ENCODE measurements at places on chromosomes 12 and 14.

DNA sequence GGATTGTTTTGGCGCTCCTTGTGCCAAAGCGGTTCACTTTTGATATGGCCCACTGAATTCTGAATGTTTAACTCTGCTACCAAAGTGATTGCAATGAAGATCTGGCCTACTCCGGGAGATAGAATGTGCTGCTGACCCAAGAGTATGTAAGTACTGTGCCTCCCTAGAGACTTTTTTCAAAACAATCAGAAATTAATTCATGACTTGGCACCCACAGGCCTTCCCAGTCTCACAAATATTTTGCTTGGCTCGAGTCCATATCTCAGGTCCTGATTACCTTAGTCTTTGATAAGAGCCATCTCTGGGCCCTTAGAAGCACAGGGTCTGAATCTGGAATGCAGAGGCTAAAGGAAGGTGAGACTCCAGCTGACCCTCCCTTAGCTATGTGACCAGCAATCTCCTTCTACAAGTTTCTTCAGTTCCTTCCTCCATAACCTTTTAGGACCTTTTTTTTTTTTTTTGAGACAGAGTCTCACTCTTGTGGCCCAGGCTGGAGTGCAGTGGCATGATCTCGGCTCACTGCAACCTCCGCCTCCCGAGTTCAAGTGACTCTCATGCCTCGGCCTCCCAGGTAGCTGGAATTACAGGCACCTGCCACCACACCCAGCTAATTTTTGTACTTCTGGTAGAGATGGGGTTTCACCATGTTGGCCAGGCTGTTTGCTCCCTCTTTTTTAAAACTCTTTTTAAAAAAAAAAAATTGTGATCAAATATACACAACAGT lies 49.5 kb upstream of the METAP2 start:
- DNase-seq: no peak

DNA sequence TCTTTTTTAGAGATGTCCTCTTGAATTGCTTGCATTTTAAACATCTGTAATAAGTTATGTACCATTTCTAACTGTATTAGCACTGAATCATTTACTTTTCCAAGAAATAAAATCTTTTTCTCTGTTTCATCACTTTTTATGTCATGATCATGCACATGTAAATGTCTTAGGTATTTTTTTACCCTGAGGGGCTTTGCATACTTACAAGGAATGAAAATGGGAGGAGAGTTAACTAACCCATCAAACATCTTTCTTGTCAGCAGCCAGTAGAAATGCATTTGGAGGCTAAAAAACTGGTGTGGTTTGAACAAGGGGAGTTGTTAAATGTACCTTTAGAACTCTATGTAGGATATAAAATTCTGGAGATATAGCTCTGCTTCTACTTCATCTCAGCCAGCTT lies 1080.3 kb downstream of the GALC start:
- DNase-seq: no peak

- no peak for DNase-seq
Measured at GRCh38 chr12:3000548-3001275, 41.5 kb downstream of the TEAD4 start.

GRCh38 chr12:114694436-114695304 lies 10.7 kb upstream of the TBX3 start:
- DNase-seq: no peak

DNA sequence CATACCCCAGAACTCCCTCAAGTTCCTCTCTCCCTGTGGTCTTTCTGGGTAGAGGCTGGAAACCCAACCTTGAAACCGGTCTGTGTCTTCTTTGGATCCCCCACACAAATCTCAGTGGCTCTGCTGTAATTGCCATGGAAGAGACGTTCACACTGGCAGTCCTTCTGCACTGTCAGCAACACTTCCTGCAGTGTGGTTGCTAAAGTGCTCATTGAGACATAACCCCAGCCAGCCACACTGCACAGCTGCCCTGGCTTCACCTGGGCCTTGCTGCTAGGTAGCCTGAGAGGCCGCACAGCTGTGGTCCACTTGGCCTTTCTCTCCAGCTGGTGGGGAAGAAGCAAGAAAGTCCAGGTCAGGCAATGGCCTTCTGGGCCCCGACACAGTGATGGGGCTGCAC lies 2.4 kb downstream of the GZMH start:
- peak; percentile 22 for DNase-seq

DNA sequence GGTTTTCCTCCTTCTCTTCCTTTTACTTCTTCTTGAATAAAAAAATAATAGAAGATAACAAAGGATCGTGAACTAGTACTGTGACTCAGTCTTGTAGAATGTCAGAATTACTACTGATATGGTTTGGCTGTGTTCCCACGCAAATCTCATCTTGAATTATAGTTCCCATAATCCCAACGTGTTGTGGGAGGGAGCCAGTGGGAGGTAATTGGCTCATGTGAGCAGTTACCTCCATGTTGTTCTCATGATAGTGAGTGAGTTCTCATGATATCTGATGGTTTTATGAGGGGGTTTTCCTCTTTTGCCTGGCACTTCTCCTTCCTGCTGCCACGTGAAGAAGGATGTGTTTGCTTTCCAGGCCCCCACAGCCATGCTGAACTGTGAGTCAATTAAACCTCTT lies 549.6 kb downstream of the DIO2 start:
- no peak for DNase-seq

GRCh38 chr14:22320362-22320750 lies 268.7 kb downstream of the DAD1 start:
- no peak for DNase-seq

- DNase-seq: no peak
Measured at GRCh38 chr12:118334939-118335567, 37.7 kb downstream of the TAOK3 start.

GRCh38 chr12:9701380-9702154 lies 31.3 kb downstream of the CLECL1 start:
- no peak for DNase-seq

DNA sequence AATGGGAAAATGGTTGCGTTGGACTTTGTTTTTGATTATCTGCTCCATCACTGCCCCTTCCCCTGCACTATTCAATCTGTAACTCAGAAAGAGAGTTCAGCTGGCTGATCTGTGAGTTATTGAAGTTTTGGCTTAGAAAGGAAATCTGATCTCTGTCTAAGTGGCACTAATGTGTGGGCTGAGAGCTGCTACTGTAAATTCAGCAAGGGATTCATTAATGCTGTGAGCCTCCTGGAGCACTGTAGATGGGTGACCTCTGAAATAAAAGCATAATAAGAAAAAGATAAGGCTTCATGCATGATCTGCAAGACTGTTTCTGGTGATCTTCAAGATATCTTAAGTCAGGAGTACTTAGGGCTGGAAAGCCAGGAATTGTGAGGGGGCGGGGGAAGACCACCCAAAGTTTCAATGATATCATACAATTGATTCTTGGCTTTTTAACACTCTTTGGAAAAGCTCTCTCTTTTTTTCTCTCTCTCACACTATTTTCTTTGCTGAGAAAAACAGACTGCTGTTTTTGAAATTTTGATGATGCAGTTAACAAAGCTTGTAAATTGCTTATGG lies 101.1 kb downstream of the C12orf75 start:
- no peak for DNase-seq

- DNase-seq: no peak
Measured at GRCh38 chr12:121170151-121170550, 37.5 kb downstream of the P2RX7 start.

DNA sequence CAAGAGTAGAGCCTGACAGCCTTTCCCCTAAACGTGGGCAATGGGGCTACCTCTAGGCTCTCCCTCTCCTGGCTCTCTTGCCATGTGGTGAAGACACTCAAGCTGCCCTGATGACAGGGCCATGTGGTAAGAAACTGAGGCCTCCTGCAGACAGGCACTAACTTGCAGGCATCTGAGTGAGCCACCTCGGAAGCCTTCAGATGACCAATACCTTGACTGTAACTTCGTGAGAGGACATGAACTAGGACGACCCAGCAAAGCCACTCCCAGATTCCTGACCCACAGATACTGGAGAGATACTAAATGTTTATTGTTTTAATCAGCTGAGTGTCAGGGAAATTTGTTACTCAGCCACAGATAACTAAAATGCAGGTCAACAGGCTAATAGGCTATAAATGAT lies 96.4 kb downstream of the EFCAB11 start:
- DNase-seq: no peak

DNA sequence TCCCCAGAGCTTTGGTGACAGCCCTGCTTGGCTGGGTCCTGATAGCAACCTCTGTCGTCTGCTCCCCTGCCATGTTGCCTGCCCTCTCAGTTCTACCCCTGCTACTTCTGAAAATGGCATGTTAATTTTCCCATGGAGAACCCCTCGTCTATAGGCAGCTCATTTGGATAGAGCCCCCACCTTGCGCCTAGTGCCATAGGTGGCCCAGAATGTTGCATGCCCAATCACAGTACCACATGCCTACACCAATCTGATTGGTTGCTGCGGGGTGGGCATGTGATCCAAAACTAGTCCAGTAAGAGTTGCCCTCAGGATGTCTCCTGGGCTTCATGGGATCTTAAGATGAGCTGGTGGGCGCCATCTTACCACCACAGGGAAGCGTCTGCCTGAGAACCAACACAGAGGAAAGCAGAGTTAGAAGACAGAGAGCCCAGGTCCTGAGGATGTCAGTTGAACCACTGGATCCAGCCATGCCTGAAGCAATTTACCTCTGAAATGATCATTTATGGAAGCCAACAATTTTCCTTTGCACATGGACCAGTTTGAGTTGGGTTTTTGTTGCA lies 85.7 kb downstream of the PAPOLA start:
- no peak for DNase-seq

DNA sequence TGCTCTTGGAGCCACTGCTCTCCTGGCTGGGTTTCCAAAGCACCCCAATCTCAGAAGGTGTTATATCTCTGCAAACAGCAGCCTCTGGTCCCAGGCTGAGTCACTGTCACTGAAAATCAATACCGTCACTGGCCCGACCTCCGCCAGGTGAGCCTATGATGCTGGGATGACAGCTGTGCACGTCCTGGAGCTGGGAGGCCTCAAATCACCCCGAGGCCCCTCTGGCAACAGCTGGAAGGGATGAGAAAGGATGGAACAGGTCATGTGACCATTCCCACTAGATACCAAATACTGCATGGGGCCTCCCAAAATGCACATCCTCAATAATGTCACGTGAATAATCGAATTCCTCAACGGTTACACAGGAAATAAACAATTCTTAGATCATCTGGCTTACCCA lies 190.8 kb downstream of the TTC7B start:
- DNase-seq: no peak

DNA sequence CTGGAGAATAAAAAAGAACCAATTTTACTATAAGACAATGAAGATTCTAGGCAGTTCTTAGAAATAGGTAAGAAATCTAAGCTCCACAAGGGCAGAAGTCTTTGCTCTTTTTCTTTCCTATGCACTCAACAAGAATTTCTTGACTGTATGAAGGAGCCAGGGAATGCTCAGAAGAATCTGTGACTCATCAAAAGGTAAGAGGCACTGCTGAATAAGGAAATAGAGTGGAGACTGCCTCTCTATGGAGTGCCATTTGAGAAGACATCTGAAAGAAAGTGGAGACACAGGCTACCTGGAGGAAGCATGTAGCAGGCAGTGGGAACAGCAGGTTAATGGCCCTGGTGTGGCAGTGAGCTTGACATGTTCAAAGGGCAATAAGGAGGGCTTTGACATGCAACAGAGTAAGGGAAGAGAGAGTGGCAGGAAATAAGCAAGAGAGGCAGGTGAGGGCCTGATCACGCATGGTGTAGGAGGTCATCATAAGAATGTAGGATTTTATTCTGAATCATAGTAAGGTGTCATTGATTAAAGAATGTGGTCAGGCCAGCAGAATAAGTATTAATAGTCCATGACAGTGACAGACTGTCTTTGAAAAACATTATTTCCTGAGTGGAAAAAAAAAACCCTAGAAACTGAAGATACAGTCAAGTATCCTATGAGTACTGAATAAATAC lies 446.7 kb upstream of the GARIN6 start:
- no peak for DNase-seq

DNA sequence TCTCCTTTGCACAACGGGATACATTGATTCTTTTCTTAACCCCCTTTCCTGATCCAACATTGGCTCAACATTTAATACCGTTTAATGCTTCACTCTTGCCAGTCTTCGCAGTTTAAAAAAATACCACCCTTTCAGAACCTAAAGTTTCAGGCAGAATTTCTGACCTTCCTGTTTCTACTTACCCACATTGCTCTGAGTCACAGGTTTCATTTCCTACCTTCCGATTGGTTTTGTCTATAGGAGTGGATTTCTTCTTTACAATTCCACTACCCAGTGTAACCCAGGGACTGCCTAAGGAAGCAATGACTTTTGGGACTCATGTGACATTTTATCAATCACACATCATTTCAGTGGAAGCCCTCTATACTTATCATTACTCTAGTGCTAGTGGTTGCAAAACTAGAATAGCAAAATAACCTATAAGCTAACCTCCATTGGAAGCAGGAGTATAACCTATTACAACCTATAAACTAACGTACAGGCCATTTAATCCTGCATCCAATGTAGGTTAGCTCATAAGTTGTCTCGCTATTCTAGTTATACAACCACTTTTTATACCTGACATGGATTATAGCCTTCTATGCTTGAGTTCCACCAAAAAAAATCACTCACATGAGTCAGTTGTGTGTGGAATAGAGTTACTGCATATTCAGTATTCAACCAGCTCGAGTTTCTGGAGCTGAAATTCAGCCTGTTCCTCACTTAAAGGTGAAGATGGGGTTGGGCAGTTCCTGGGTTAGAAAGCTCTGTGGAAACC lies 64.9 kb upstream of the KITLG start:
- DNase-seq: no peak

DNA sequence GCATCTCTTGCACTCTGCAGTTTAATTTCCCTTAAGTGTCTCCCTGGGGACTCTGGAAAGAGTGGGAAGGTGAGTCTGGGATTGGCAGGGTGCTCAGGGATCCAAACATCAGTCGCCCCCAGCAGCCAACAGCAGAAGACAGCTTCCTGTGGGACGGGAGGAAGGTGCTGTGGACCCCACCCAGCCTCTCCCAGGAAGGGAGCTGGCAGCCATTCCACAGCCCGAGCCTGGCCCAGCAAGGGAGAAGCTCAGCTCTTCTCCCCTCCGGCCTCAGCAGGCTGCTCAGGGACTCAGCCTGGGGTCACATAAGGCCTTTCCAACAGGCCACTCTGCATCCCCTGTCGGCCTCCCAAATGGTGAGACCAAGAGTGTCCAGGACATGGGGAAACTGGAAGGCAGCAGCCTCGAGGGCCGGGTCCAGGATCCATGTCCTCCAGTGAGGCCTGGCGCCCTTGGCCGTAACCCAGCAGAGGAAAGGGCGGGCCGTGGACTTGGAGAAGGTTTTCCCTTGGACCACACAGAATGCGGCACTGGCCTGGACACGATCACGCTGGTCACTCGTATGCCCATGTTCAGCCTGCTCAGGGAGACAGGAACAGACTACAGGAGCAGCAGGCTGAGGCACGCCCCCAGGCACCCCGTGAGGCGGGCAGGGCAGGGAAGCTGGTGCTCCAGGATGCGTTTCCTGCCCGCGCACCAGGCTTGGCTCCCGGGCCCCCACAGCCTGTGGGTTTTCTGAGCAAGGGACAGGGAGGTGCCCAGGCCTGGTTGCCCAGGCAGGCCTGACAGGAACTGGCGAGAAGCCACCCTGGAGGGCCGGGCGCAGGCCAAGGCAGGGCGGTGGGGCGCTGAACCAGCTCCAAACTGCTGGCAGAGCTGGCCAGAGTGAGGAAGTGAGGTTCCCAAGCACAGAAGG lies 3.5 kb downstream of the XRCC3 start:
- DNase-seq: no peak
